H9 (cell line): ENCODE measurements at places on chromosomes 11 and 22. TPM values are rescaled to one million over a fixed set of nuclear protein-coding genes. Genes with fewer than 3 reads are reported as not detected.

The LRRC32 gene
- total RNA-seq, result 0.46 and 0.59 TPM in 2 replicates

The ZNF280B gene
- total RNA-seq, result 8.2 and 9.2 TPM in 2 replicates

The OAF gene
- 1.1 and 1.6 TPM in 2 replicates for total RNA-seq

- no peaks in the 10 kb centered on the region for H3K27me3 ChIP-seq
- no peaks in the 10 kb centered on the region for H3K36me3 ChIP-seq
- no peak overlapping the region for H3K4me3 ChIP-seq
- H3K4me1 ChIP-seq, result peaks cover 25% of the 10 kb centered on the region; the same call in 1 of the 2 replicates
- no peak overlapping the region for H3K27ac ChIP-seq
- no peak for DNase-seq
These were observed 78.2 kb downstream of the FAT3 start for GRCh38 chr11:92302770-92303169.

DNA sequence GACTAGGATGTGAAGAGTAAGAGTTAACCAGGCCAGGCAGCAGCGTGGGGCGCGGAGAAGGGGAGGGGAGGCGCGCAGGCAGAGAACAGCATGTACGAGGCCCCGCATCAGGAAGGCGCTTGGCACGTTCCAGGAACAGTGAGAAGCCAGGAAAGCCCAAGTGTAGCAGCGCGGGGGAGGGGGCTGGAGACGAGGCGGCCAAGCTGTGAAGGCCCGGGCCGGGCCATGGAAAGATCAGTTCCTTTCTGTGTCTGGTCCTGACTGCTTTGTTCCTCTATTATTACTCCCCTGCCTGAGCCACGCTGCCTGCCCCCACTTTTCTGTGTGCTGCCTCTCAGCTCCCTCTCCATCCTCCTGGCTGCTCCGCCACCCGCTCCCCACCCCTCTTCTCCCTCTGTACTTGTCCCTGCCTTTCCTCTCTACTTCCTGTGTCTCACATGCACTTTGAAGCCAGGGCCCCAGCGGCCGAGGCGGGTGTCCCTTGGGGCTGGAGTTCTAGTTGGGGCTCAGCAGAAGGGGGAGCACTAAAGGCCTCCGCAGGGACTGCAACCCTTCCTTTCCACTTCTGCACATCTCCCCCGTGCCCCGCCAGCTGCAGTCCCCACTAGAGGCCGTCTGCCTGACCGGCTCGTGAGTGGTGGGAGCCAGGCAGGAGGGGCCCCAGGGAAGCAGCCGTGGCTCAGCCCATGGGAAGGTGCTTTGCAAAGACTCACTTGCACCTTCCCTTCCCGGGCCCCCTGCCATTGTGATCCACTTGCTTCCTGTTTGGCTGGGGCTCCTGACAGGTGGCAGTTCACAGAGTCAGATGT is 63.7 kb downstream of the PRDM11 start:
- H3K36me3 ChIP-seq, result no peaks in the 10 kb centered on the region; the same call in 2 of the 3 replicates
- H3K27ac ChIP-seq, result no peak overlapping the region
- DNase-seq, result peak; percentile 72
- H3K27me3 ChIP-seq, result no peaks in the 10 kb centered on the region
- no peaks in the 10 kb centered on the region for H3K4me1 ChIP-seq

- H3K4me1 ChIP-seq, result no peaks in the 10 kb centered on the region
- DNase-seq, result no peak
- no peak overlapping the region for H3K4me3 ChIP-seq
- H3K27me3 ChIP-seq, result no peaks in the 10 kb centered on the region
These were observed 262.8 kb upstream of the PLET1 start for GRCh38 chr11:112523477-112523876.

DNA sequence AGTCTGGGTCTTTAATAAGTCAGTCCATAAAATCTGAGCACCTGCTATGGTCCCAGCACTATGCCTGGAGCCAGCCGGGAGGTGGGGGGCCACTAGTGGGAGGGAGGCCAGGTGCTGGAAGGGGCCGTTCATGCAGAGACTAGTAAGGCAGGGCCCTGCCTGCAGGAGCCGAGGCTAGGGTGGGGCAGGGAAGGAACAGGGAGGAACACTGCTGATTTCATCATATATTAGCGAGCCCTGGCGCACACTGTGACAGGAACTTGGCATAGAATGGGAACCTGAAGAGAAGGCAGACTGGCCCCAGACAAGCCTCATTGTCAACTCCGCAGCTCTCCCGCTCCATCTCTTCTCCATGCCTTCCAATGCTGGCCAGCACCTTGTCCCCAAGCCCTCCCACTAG is 7.1 kb downstream of the VSIG10L2 start:
- H3K4me1 ChIP-seq, result no peaks in the 10 kb centered on the region
- H3K27ac ChIP-seq, result no peak overlapping the region
- no peaks in the 10 kb centered on the region; the same call in 1 of the 3 replicates for H3K36me3 ChIP-seq

- DNase-seq, result no peak
- H3K27me3 ChIP-seq, result no peaks in the 10 kb centered on the region
- no peak overlapping the region for H3K27ac ChIP-seq
- H3K4me3 ChIP-seq, result no peak overlapping the region
These were observed 96.5 kb downstream of the CWC15 start for GRCh38 chr11:94876645-94877442.

GRCh38 chr11:126421271-126421671 is 65.8 kb downstream of the ST3GAL4 start:
- H3K4me3 ChIP-seq, result no peak overlapping the region
- H3K27me3 ChIP-seq, result no peaks in the 10 kb centered on the region; the same call in 1 of the 2 replicates
- H3K27ac ChIP-seq, result no peak overlapping the region
- H3K4me1 ChIP-seq, result no peaks in the 10 kb centered on the region; the same call in 1 of the 2 replicates
- no peaks in the 10 kb centered on the region for H3K36me3 ChIP-seq

GRCh38 chr22:35053060-35053835 is 12.7 kb upstream of the ISX start:
- H3K36me3 ChIP-seq, result peaks cover 16% of the 10 kb centered on the region
- no peak for DNase-seq
- H3K27ac ChIP-seq, result no peak overlapping the region
- no peaks in the 10 kb centered on the region for H3K27me3 ChIP-seq
- H3K4me3 ChIP-seq, result no peak overlapping the region
- H3K4me1 ChIP-seq, result no peaks in the 10 kb centered on the region; the same call in 1 of the 2 replicates

- no peak overlapping the region for H3K27ac ChIP-seq
- H3K4me1 ChIP-seq, result no peaks in the 10 kb centered on the region
- peaks cover 56% of the 10 kb centered on the region for H3K36me3 ChIP-seq
These were observed 571.2 kb downstream of the TBC1D22A start for GRCh38 chr22:47333625-47334024.

DNA sequence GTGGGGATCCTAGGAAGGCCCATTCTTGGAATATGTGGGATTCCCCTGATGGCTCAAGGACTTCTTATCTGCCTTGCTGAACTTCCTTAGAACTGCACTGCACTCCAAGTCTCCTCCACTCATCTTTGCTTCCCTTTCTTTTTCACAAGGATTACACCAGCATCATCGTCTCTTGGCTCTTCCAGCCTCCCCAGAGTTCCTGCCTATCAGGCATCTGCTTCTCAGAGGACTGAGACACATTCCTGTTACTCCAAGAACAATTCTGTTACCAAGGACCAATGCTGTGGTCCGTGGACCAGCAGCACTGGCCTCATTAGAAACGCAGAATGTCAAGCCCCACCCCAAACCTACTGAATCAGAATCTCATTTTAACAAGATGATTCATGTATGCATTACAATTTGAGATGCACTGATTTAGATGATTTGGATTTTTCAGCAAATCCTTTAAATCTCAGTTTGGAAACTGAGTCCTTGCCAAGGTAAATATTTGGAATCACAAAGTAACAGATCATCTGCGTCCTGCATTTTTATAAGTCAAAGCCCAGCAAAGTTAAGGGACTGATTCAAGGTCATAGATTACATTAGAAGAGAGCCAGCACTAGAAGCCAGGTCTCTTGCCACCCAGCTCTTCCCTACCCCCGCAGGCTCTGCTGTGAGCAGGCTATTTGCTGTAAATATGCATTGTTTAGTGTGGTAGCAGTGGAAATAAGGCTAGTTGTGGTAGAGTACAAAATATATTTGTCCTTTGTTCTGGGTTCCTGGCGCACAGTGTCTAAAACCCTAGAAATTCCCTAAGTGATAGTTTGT is 110.9 kb downstream of the SWAP70 start:
- H3K27me3 ChIP-seq, result no peaks in the 10 kb centered on the region
- peaks cover 10% of the 10 kb centered on the region; the same call in 1 of the 2 replicates for H3K4me1 ChIP-seq
- no peak for DNase-seq
- no peak overlapping the region for H3K27ac ChIP-seq
- peaks cover 5% of the 10 kb centered on the region; the same call in 2 of the 3 replicates for H3K36me3 ChIP-seq
- no peak overlapping the region for H3K4me3 ChIP-seq

DNA sequence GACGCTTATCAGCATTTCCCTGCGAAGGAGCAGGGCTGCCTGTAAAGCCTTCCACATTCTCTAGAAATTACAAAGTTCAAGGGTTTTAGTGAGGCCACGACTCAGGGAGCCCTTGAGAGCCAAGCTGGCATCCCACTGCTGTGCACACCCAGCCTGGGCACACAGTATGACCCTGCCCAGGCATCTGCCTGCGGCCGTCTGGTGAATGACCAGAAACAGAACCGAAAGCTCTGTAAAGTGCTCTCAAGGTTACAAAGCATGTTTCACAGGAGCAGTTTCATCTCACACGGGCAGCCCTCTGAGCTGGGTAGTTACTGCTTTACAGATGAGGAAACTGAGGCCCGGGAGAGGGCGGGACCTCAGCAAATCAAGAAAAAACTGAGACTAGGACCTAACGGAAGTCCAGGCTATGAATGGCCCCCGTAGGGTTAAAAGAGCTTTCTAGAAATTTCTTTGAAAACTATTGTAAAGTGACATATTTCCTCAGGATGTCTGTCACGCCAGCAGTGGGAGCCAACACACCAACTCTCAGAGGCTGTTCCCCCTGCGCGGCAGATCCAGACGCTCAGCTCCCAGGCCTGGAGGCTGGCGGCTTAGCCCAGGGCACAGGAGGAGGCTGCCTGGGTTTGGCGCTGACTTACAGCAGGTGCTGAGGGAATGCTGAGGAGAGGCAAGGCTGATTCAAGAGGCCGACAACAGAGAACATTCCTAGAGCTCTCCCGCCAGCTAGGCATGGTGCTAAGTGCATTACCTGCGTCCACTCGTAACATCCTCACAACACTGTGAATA is 7.7 kb upstream of the TCF20 start:
- peaks cover 3% of the 10 kb centered on the region; the same call in 1 of the 2 replicates for H3K4me1 ChIP-seq
- H3K27me3 ChIP-seq, result no peaks in the 10 kb centered on the region; the same call in 1 of the 2 replicates
- peaks cover 8% of the 10 kb centered on the region for H3K36me3 ChIP-seq
- DNase-seq, result no peak

DNA sequence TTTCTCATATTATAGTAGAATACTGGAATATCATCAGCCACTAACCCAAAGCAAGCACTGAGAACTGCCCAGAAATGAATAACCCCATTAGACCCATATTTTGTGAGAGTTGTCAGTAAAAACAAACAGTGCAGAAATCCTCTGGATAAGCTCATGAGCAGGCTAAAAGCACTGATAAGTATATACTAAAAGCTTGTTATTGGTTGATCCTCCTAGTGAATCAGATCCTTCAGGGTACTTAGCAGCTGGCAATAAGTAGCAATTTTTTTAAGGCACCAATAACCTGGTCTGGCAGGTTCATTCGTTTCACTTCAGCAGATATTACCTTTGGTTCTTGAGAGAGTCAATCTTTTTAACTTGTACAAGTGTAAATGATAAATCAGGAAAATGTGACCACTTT is 1.2 kb downstream of the NOX4 start:
- no peak overlapping the region for H3K27ac ChIP-seq
- DNase-seq, result no peak
- no peak overlapping the region for H3K4me3 ChIP-seq
- H3K4me1 ChIP-seq, result no peaks in the 10 kb centered on the region
